Heart left ventricle (tissue), 16 donors: ENCODE measurements at places on chromosomes 1 and 21.

- no peak for DNase-seq
Measured at GRCh38 chr1:57109883-57110282, 144.1 kb upstream of the C8B start.

DNA sequence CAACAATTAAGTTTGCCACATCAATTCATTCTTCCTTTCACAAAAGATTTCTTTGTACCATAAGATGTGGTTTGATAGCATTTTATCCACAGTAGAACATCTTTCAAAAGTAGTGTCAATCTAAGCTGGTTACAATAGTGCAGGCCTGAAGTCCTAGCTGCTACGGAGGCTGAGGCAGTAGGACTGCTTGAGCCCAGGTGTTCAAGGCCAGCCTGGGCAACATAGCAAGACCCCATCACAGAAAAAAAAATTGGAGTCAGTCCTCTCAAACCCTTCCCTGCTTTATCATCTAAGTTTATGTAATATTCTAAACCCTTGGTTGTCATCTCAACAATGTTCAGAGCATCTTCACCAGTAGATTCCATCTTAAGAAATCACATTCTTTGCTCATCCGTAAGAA lies 31.7 kb downstream of the DENND1B start:
- DNase-seq: no peak

- no peak for DNase-seq
Measured at GRCh38 chr1:23644555-23644866, 47.1 kb upstream of the RPL11 start.

DNA sequence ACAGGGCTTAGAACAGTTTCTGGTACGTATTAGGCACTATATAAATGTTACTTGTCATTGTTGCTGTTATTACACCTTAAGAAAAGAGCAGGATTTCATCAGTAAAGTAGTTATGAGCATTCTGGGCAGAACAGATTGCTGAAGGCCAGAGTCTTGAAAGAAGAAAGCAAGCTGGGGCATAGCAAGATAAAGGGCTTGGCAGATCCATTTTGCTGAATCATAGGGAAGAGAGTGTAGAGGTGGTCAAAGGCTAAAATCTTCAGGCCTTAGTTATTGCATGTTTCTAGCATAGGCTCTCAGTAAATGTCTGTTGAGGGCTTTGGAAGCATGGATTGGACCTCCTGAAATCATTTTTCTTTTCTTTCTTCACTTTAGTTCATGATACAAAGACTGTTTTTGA lies 67.5 kb downstream of the PLA2G4A start:
- no peak for DNase-seq

DNA sequence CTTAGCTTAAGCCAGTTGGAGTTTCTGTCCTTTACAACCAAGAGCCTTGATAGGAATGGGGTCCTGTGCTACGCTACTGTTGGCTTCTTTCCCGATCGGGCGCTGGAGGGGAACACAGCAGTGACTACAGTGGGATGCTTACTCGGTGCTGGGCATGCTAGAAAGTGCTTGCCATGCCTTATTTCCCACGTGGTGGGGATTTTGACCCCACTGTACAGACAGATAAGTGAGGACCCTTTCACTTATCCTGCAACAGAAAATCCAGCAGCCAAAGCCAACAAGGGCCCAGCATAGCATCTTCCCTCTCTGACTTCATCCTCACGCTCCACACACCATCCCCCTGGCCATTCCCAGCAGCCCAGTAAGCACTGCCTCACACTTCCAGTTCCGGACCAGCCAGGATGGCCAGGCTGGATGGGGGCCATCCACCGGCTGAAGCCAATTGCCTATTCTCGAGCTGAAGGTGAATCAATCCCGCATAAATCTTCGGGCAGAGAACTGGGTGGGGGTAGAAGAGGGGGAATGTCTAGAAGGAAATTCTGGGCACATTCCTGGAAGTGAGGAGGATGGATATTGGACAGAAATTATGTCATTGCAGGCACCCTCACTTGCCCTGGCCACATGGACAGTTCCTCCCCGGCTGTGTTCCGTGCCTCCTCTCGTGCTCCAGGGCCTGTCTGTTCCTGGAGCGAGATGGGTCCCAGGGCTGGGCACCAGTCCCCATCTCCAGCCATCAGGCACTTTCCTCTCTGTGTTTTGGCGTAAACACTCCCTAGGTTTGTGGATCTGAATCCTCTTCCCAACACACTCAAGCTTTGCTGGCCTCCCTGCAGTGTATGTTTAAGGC lies 2.0 kb upstream of the ABCG1 start:
- DNase-seq: no peak

- DNase-seq: peak; percentile 66
Measured at GRCh38 chr1:212607206-212607912, 1.2 kb upstream of the ATF3 start.

GRCh38 chr1:46302641-46303037 lies 777 bp downstream of the LRRC41 start:
- DNase-seq: peak; percentile 44

GRCh38 chr1:239363930-239364329 lies 22.4 kb upstream of the CHRM3 start:
- no peak for DNase-seq
